ENCODE measurements at places on chromosomes 7 and 10.

DNA sequence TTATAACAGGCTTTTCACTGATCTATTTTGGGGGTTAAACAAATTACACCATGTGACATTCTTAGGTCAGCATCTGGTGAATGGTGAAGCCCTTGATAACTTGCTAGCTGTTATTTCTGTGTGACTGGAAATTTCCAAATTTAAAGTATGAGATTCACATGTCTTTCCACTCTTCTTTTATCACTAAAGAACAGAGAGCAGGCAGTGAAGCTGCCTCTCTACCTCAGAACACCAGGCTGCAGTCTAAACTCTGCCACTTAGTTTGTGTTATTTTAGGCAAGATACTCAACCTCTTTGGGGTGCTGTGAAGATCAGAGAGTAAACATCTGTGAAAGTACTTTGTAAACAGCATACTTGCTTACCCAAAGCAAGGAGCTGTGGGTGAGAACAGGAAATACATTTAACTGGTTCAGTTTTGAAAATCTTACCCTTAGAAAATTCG, 15.5 kb upstream of the SP4 start:
- no peak for DNase-seq

GRCh38 chr7:96016056-96016586, 243.8 kb downstream of the DYNC1I1 start:
- peak; percentile 37 for DNase-seq

- peak; percentile 45 for DNase-seq
These were observed 68.7 kb downstream of the TAX1BP1 start for GRCh38 chr7:27808626-27809025.

DNA sequence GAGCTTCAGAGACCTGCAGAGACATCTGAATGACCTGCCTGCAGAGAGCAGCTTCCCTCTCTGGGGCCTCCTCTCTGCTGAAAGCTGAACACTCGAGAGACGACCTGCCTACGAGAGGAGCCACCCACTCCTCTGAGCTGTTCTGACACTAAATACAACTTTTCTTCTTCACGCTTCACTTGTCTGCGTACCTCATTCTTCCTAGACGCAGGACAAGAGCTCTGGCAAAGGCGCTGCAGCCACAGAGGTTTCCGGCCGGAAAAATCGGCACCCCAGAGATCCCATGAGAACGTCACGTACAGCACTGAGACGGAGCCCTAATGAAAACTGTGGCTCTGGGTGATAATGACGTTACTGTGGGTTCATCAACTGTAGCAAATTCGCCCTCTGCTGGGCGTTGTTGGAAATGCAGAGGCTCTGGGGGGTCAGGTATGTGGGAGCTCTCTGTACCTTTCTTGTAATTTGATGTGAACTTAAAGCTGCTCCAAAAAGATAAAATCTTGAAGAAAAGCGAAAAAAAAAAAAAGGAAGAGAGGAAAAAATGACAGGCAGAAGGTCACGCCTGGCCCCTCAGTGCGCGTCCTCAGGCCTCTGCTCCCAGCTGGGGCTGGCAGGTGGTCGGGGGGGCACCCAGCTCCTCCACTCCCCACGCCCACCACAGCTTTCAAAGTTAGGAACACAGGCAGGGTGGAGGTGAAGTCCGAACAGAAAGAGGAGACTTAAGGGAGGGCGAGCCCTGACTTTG, 120.7 kb downstream of the DYNC2I1 start:
- DNase-seq, result peak; percentile 81

GRCh38 chr7:48665353-48666135, 258.8 kb upstream of the CDC14C start:
- no peak for DNase-seq

GRCh38 chr10:1644191-1644711, 93.1 kb downstream of the ADARB2 start:
- DNase-seq, result no peak

GRCh38 chr7:39644170-39644569, 20.8 kb downstream of the RALA start:
- peak; percentile 38 for DNase-seq

GRCh38 chr7:133253519-133253875, 619 bp downstream of the EXOC4 start:
- peak; percentile 14 for DNase-seq

GRCh38 chr10:16945593-16945992, 128.4 kb upstream of the RSU1 start:
- DNase-seq, result peak; percentile 22

DNA sequence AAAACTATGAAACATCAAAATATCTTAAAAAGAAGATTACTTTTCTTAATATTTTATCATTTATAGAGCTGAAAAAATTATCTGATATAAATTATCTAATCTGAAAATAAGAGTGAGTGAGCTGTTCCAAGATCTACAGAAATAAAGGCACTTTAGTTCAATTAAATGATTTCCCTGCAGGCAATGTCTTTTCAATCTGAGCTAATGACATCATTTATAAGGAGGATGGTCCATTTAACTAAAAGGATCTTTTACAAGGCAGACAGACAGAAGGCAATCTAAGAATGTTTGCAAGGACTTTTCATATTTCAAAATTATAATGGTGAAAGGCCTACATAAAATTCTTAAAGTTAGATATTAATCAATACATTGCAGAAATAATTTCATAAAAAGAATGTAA, 71.8 kb downstream of the SKAP2 start:
- no peak for DNase-seq

DNA sequence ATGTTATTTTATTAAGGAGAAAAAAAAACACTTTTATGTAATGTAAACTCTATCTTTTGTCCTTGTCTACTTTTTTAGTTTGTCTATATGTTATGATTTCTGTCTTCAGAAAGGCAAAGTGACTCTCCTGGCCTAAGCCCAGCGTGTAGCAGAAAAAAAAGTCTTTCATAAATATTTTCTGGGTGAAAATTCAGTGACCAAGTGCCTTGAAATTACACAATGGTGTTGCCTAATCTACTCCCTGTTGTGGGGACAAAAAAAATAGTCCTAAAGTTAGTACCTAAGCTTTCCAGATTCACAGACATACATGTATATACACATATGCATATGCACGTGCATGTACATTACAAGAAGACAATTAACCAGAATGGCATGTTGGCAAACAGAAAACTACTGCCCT, 1257.8 kb upstream of the SORCS1 start:
- no peak for DNase-seq

- DNase-seq, result no peak
These were observed 23.7 kb downstream of the CREM start for GRCh38 chr10:35150308-35150707.

- DNase-seq, result peak; percentile 78
These were observed 1.3 kb downstream of the SEMA3D start for GRCh38 chr7:85185424-85186082.

DNA sequence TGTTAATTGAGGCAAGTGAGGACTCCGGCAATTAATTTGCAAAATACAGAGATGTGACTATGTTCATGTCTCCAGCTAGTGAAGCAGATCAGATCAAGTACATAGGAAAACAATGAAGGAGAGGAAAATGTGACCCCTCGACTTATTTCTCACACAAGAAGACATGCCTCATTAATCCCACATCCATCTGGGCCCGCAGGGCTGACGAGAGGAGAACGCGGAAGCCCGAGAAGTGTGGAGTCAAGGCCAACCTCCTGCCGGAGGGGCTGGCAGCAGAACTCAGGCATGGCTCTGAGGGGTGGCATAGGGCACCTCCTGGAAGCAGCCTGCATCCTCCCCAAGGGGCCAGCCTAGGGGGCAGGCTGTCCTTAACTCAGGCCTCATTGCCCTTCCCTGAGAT, 54.4 kb downstream of the ZNF503 start:
- no peak for DNase-seq

DNA sequence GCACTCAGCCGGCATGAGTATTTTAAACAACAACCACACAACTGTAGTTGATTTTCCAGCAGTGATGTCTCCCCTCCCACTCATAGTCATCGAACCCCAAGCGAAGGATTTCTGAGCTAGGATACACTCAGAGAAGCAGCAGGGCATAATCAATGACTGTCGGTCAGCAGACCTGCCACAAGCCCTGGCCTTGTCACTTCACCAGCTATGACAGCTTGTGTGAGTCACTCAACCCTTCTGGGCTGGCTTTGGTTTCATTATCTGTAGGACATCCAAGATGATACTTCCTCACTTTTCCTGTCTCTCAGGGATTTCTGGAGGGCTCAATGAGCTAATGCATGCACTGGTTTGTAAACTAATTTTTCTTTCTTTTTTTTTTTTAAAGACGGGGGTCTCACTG, 22.0 kb upstream of the UBE3C start:
- DNase-seq, result no peak

- DNase-seq, result no peak
These were observed 68.8 kb downstream of the OAT start for GRCh38 chr10:124349996-124350280.

GRCh38 chr7:79778786-79779770, 325.6 kb upstream of the MAGI2 start:
- DNase-seq, result peak; percentile 74

GRCh38 chr10:22997096-22997495, 69.2 kb downstream of the ARMC3 start:
- no peak for DNase-seq

DNA sequence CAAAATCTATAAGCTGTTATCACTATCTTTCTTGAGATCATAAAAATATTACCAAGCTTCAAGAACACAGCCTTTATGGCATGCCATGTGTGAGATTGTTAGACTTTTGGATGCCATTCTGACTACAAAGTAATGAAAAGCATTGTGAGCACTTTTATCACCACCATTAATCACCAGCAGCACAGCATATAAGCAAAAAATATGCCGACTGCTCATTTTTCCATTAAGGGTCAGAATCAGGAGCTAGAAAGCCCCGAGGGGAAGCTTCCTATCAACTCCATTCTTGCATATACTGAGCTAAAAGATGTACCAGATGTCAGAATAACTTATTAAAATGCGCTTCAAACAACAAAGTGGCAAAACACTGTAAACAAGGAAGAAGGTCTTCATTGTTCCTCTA, 114.3 kb downstream of the LMBR1 start:
- DNase-seq, result no peak

DNA sequence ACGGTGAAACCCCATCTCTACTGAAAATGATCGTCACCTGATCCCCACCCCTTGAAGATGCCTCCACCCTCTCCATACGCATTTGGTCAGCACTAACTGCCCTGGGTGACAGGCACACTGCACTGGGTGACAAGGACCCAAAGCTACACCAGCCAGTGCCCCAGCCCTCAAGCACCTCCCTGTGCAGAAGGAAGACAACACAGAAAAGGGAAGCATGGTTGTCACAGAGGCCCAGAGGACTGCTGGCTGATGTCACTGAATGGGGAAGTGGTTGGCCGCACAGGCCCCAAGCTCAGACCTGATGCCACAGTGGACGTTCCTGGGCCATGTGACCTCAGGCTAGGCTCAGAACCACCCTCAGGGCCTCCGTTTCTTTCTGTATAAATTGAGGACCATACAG, 4.2 kb upstream of the PILRA start:
- no peak for DNase-seq

- DNase-seq, result no peak
These were observed 69.4 kb downstream of the CCSER2 start for GRCh38 chr10:84397735-84398144.

DNA sequence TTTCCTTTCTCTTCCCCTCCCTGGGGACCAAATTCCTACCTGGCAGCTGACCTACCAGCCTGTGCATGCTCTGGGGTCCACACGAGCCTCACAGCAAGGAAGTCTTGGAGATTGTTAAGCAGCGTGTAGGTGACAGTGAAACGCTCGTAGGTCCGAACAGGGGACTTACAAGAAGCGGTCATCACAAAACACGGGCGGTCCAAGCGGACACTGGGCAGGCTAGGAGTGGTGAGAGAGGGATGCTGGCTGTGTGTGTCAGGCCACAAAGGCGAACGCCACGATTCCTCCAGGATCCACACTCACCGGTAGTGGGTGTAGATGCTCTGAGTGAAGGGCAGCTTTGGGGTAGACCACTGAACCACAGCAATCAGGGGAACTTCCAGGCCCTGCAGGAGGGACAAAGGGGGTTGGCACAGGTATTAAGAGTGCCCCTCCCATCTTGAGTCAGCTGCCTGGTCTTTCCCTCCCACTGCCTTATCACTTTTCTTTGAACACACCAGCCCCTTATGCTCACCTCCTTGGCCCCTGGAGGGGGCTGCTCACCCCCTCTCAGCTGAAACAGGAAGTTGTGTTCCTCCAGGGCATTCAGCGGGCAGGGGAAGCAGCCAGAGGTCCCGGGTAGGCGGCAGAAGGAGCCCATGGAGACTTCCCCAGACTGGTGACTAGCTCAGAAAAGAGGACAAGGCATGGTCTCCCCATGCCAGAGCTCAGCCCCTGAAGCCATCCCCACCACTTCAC, 2.0 kb downstream of the TRAPPC14 start:
- DNase-seq, result peak; percentile 7

DNA sequence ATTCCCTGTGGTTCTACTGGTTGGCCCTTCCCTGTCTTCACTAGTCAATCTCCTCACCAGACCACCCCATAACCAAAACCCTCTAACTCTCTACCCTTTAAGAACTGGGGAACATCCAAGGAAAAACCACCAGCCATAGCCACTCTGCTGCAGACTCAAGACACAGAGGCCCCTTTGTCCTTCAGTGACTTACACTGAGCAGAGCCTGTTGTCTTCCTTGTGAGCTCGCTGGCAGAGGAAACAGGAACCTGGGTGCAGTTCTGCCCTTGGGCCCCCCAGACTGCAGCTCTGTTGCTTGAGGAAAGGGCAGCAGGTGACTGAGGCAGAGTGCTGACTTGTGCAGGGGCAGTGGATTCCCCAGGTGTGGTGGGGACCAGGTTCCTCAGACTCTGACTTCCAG, 30.6 kb downstream of the ZC3HAV1 start:
- no peak for DNase-seq

DNA sequence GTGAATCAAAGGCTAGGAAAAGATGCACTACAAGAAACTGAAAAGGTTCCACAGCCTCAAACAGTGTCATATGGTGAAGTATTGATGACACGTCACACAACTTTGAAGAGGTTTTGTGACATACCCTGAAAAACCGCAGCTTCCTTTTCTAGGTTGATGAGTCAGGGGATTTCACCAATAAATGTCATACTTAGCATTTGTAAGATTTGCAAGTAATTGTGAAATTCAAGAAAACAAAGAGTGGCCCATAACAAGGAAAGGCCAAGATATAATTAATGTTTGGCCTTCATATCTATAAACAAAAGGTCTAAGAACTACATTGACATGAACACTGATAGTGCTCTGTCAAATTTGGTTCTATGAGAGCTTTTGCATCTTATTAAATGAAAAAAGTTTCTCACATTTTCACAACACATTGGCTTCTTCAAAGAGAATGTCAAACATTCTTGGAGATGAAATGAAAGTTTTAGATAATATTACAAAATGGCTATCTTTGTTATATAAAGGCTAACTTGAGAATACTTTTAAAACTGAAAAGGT, 62.0 kb upstream of the NAMPT start:
- peak; percentile 61 for DNase-seq

GRCh38 chr7:116569737-116570136, 44.9 kb downstream of the CAV1 start:
- DNase-seq, result peak; percentile 72

Data from AG20443 (cell line).